Cortex of kidney (tissue), 1 donor: ENCODE measurements at places on chromosomes 5 and 9.

- DNase-seq: no peak
These were observed 62.6 kb upstream of the XPA start for GRCh38 chr9:97759581-97760288.

DNA sequence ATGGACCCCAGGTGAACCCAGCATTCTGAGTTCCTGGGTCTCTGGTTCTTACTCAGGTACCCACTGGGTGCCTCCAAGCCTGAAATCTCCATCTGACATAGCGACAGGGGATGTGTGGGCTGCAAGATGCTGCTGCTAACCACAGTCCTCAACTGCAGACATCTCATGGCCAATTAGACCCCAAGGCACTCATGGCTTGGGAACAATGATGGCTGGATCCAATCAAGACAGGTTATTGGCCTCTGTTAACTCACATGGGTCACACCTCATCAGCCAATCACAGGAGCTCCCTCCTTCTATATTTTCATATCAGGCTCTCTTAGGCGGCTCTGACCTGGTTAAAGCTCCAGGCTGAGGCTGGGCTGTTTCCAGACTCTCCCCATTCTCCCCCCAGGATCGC, 57.0 kb downstream of the CXXC5 start:
- DNase-seq: no peak

DNA sequence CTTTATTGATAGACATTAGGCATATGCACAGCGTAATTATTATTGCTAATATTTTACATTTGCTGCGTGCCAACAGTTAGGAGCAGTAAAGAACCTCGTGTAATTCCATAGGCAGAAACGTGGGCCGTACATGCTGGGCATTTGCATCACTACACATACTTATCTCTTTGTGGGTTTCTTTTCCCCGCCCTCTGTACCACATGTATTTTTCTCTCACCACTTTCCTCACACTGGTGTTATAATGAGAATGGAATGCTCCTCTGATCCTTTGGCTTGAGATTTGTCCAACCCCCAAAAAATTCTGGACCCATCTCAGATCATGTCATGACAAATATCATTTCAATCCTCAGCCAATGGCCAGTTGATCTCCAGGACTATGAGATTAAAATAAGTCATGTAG, 1952.6 kb upstream of the WWC1 start:
- no peak for DNase-seq

DNA sequence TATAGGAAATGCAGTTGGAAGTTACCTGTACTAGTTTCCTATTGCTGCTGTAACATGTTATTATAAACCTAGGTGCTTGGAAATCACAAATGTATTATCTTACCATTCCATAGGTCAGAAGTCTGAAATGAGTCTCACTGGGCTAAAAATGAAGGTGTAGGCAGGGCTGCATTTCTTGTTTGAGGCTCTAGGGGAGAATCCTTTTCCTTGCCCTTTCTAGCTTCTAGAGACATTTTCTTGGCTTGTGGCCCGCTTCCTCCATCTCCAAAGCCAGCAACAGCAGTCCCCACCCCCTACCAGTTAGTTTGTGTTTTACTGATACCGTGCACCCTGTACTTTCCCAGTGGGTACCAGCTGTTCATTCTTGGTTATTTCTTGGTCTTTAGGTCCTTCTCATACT, 153.3 kb downstream of the SLF1 start:
- no peak for DNase-seq

GRCh38 chr5:44774279-44774880, 34.4 kb upstream of the MRPS30 start:
- no peak for DNase-seq

- no peak for DNase-seq
These were observed 23.3 kb downstream of the TNFSF8 start for GRCh38 chr9:114906922-114907571.

GRCh38 chr5:71925608-71926091, 181.6 kb upstream of the MAP1B start:
- DNase-seq: no peak

GRCh38 chr9:122106576-122106975, 13.5 kb upstream of the TTLL11 start:
- DNase-seq: no peak

DNA sequence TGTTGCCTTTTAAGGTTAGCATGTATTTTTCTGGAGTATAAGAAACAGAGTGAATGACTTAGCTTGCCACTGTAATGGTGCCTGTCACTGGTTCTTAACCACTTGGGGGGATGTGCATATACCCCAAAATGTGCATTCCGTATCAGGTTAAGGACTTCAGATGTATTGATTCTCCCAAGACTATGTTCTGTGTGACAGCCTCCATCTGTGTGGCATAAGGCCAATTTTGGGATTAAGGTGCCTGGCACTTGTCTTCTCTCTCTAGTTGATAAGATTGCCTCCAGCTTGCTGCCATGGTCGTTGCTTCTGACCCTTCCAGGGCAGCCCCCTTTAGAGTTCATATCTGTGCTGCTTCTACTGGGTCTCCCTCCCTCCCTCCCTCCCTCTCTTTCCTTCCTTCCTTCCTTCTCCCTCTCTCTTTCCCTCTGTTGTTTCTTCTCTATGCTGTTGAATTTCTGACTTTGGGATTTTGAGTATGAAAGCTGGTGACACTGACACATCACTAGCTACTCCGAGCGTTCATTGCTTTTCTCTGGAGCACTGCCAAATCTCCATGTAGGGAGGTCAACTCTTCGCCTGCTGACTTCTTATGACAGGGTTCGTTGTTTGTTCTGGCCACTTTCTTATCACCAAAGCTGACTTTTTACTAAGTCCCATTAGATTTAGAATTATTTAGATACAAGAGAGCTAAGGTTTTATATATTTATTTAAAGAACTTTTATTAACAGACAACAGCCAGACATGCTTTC, 31.0 kb downstream of the TNFAIP8 start:
- no peak for DNase-seq

DNA sequence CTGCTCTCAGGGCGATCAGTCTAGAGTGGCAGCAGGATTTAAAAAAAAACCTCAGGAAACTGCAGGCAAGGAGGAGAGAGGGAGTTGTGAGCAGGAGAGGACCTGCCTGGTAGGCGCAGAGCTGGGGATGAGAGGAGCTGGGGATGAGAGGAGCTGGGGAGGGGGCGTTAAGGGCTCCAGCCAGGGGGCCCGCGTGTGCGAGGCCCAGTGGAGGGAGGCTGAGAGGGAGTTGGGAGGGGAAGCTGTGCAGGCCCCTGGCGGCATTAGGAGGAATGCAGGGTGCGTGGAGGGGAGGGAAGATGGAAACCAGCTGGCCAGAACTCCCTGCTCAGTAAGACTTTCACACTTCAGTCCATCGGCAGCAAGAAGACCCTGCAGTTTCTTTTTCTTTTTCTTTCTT, 45.2 kb upstream of the HMCN2 start:
- DNase-seq: no peak

DNA sequence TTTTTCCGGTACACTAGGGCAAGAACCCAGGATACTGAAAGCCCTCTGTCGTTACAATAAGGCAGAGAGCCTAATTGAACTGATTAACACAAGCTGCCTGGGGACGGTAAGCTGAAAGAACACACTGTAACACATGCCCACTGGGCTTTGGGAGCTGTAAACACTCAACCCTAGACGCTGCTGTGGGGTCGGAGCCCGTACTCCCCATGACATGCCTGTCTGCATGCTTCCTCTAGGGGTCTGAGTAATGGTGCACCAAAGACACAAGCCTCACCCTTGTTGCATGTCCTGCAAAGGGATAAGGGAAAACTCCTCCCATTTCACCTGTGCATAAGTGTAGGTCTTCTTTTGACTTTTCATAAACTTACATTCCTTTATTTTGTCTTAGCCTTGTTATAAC, 194.0 kb downstream of the FBXL7 start:
- DNase-seq: no peak

DNA sequence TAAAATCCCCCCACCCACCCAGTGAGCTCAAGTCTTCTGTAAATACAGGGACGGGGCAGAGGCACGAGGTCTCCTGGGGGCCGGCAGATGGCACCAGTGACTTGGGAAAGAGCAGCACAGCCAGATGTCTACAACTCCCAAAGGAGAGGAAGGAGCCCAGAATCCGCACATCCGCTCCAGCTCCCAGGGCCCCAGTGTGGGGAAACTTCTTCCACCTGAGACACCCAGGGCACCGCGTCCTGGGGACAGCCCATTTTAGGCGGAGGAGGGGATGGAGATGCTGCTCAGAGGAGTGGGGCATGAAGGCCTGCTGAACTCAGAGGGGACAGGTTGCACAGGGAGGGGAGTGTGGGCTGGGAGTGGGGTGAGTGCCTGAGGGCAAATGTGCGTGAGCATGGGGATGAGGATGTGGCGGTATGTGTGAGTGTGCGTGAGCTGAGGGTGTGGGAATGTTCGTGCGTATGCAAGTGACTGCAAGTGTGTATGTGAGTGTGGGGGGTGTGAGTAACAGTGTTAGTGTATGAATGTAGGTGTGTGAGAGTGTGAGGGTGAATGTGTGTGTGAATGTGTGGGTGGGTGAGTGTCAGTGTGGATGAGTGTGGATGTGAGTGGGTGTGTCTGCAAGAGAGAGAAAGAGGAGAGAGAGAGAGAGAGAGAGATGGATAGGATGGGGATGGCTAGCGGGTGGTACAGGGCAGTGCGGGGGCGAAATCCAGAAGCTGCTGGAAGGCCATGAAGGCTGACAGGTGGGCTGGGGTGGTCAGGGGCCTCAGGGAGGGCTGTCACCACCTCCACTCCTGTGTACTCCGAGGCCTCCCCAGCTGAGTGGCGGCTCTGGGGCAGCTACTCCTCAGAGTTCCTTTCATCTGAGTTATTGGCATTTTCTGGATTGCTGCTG, 63.5 kb downstream of the DUSP1 start:
- no peak for DNase-seq

DNA sequence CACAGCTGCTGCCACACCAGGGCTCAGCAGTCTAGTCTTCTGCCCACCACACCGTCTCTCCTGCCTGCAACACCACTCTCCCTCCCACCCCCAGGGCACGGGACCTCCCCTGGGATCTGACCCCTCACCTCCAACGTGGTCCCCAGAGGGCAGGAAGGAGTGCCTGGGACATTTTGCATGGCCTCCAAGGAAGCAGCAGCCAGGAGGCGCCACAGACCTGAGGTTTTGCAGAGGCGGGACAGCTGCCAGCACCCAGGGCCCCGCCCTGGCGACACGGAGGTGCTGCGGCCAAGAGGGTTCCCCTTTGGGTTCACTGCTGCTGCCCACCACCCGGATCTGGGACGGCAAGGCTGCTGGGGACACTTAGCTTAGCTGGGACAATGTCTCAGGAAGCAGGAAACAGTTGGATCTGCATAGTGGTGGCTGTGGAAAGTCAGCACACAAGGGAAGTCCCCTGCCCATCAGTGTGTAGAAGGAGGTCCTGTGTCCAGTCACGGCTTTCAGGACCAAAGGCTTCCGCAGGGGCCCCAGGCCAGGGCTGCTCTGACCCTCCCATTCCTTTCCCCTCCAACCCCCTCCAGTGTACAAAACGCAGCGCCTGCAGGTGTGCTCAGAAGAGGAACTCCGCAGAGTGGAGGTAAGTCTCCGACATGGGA, 13.8 kb downstream of the PROP1 start:
- DNase-seq: no peak

- DNase-seq: no peak
These were observed 26.8 kb upstream of the ADAMTSL1 start for GRCh38 chr9:18447131-18447530.

DNA sequence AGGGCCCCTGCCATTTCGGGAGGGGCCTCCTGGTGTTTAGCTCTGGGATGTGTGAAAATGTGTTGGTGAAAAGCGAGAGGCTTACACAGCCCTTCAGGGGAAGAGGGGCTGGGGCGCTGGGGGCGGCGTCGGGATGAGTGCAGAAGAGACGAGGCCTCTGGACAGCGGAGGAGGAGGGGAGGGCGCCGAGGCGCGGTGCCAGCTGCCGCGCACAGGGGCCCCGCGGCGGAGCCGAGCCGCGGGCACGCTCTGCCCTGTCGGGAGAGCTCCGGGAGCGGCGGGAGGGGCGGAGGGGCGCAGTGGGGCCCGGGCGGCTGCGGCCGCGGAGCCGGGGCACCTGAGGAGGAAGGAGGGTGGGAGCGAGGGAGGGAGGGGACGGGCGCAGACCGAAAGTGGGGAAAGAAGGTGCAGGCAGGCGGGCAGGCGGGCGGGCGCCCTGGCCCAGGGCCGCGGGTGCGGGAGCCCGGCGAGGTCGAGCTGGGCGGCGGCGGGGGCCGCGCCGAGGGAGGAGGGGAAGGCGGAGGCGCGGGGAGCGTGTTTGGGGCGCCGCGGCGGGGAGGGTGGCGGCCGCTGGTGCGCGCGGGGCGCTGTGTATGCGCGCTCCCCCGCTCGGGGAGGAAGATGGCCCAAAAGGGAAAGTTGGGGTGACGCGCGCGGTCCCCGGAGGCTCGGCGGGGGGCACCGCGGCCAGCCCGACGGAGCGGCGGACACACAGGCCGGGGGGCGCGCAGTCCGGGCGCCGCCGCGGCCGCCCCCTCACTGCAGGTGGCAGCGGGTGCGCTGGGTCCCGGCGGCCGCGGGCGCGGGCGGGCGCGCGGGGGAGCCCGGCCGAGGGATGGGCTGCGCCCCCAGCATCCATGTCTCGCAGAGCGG, at the start of gene PDE8B:
TSS of gene PDE8B (plus strand) at position 590 of the 873 bp plus-strand sequence. CDS start at position 836, 246 bp downstream.
- no peak for DNase-seq

DNA sequence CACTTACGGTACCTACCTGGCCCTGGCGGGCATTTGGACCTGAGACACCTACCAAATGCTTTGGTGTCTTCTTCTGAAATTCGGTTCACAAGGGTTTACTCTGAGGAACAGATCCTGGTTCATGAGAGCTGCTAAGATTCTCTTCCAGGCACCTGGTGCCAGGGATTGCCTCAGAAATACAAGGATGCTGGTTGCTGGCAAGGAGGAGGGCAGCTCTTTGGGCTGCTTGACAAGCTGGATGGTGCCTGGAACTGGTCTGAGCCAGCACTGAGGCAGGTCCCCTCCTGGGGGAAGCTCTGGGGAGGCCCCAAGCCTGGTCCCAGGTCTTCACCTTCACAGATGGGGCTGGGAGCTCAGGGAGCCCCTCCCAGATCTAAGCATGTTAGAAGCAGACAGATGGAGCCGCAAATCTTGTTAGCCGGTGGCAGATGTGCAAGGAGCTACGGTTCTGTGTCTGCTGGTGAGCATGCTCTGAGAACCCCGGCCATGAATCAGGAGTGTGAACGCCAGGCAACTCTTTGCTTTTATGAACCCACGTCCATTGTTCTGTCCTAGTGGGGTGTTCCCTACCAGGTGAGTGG, 16.3 kb downstream of the FABP6 start:
- DNase-seq: no peak

- DNase-seq: no peak
These were observed 23.7 kb upstream of the UBAP2 start for GRCh38 chr9:34072410-34072809.
